ENCODE measurements at places on chromosomes 1 and 21. TPM values are rescaled to one million over a fixed set of nuclear protein-coding genes. Genes with fewer than 3 reads are reported as not detected.

The CHI3L2 gene
- total RNA-seq: 1.3 TPM

The LCE6A gene
- total RNA-seq: not detected

The C1orf115 gene
- total RNA-seq: 34.7 TPM

The MLLT11 gene
- 27.8 TPM for total RNA-seq

The SERTAD4 gene
- total RNA-seq: 0.72 TPM

The GOLT1A gene
- total RNA-seq: 0.51 TPM

The RSPO1 gene
- total RNA-seq: not detected

All from endothelial cell (in vitro differentiated cells).